ENCODE measurements at places on chromosomes 5 and 9. TPM values are rescaled to one million over a fixed set of nuclear protein-coding genes. Genes with fewer than 3 reads are reported as not detected.

The CNTFR gene
- not detected for total RNA-seq

The GMCL2 gene
- not detected for total RNA-seq

The GPR150 gene
- 0.83 TPM for total RNA-seq

The ZFP37 gene
- 0.81 TPM for total RNA-seq

The SPINK6 gene
- not detected for total RNA-seq

The RNF224 gene
- not detected for total RNA-seq

The PKD2L2 gene
- not detected for total RNA-seq

The ZDHHC11 gene
- 17.0 TPM for total RNA-seq

The TICAM2 gene
- 0.47 TPM for total RNA-seq

The PDE8B gene
- not detected for total RNA-seq

The RHOBTB3 gene
- 0.21 TPM for total RNA-seq

The CAVIN4 gene
- 0.16 TPM for total RNA-seq

DNA sequence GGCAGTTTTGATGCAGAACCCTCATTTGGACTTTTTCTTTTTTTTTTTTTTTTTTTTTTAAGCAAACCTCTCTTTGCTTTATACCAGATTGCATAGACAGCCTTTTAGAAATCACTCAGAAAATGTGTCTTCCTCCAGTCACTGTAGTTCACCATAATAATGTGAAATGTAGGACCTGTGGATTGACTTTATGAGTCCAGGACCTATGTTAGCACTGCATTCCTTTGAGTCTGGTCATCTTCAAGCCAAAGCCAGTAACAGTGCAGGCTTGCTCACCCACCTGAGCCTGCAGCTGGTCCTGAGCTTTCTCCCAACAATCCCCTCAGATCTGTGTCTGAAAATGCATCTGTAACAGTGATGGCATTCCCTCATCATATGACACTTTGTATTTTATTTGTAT lies 110.7 kb upstream of the NFIL3 start:
- no peaks in the 10 kb centered on the region for H3K36me3 ChIP-seq
- no peaks in the 10 kb centered on the region for H3K4me1 ChIP-seq
- no peak for DNase-seq
- no peak overlapping the region for H3K27ac ChIP-seq
- H3K27me3 ChIP-seq, result peaks cover 35% of the 10 kb centered on the region

DNA sequence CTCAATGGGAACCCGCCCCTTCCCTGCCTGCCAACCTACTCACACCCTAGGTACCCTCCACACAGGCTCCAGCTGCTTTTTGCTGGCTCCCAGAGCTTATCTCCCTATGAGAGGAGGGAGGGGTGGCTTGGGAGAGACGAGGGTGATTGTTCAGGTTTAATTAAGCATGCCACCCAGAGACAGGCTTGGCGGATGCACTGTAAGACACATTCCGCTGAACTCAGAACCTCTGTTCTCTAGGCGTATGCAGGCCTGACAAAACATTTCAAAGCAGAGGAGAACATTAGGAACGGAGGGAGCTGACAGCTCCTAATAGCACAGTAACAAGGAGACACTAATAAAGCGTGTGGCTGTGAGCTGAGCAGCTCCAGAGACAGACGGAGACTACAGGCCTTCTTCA lies 80.1 kb downstream of the TRIM32 start:
- no peaks in the 10 kb centered on the region for H3K27me3 ChIP-seq
- no peaks in the 10 kb centered on the region for H3K36me3 ChIP-seq
- H3K4me1 ChIP-seq, result no peaks in the 10 kb centered on the region
- H3K27ac ChIP-seq, result no peak overlapping the region
- no peak overlapping the region for H3K4me3 ChIP-seq

DNA sequence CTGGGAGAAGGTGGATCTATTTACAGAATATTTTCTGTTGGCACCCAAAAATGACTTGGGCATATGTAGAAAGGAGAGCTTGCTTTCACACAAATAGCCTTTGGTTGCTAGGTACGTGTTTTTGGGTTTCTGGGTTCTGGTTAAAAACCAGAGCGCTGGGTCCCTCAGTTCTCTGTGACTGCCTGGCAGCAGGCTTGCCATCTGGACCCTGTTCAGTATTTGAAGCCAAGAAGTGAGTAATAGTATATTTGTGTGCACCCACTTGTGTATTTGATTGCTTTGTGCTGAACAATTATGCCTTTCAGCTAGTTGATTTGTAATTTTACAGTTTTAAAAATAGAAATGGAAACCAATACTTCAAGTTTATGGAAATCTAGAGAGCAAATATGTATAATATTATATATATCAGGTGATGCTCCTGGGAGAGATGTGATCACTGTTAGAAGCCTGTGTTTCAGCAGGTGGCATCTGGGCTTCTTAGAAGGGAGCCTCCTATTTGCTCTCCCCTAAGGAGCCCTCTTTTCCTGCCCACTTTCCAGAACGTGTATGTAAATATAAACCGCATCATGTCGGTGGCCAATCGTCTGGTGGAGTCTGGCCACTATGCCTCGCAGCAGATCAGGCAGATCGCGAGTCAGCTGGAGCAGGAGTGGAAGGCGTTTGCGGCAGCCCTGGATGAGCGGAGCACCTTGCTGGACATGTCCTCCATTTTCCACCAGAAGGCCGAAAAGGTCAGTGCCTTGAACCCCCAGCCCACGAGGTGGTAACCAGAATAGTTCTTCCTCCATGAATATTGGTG lies 153.6 kb downstream of the TRIO start:
- no peak for DNase-seq
- H3K36me3 ChIP-seq, result no peaks in the 10 kb centered on the region
- no peak overlapping the region for H3K27ac ChIP-seq
- H3K27me3 ChIP-seq, result peaks cover 4% of the 10 kb centered on the region

- H3K4me3 ChIP-seq, result no peak overlapping the region
- H3K36me3 ChIP-seq, result no peaks in the 10 kb centered on the region
- no peaks in the 10 kb centered on the region for H3K4me1 ChIP-seq
- no peak overlapping the region for H3K27ac ChIP-seq
- no peak for DNase-seq
- H3K27me3 ChIP-seq, result no peaks in the 10 kb centered on the region
Observed at GRCh38 chr9:30967476-30967875, 1417.0 kb upstream of the ACO1 start.

DNA sequence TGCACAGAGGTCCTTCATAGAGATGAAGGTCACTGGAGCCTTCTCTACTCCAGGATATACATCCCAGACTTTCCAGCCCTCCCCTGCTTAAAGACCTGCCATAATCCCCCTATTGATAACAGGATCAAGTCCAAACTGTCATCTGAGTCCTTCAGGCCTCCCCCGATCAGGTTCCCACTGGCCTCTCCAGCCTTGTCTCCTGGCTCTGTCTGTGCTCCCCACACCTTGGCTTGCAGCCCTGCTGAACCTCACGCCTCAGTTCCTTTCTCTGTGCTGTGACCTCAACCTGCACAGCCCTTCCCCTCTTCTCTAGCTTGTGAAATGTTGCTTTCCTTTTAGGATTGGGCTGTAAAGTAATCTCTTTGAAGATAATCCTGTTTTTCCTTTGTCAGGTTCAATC lies 2.5 kb upstream of the HRH2 start:
- DNase-seq, result peak; percentile 28
- peak overlapping the region; percentile 16 for H3K27ac ChIP-seq
- peaks cover 91% of the 10 kb centered on the region for H3K4me1 ChIP-seq
- no peaks in the 10 kb centered on the region for H3K27me3 ChIP-seq
- H3K4me3 ChIP-seq, result no peak overlapping the region

- peaks cover 78% of the 10 kb centered on the region for H3K4me1 ChIP-seq
- peak overlapping the region; percentile 42 for H3K4me3 ChIP-seq
- H3K27me3 ChIP-seq, result no peaks in the 10 kb centered on the region
- DNase-seq, result peak; percentile 59
- H3K27ac ChIP-seq, result peak overlapping the region; percentile 80
Observed at GRCh38 chr5:151097820-151098767, 17.3 kb upstream of the TNIP1 start.

DNA sequence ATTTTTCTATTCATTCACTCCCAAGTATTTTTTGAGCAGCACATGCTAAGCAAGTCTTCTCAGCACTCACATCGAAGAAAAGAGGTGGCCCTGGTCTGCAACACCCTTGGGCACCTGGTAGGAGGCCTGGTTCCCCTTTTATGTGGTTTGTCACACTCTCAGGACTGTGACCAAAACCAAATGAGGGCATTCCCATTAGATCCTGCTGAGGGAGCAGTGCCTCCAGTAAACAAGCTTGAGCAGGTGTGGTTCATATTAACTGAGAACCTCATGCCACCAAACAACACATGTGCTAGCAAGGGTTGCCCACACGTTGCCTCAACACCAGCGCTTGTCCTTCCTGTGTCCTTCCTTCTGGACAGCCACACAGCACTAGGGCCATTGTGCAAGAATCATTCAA lies 26.9 kb upstream of the SYK start:
- H3K36me3 ChIP-seq, result no peaks in the 10 kb centered on the region
- H3K4me1 ChIP-seq, result no peaks in the 10 kb centered on the region
- no peak overlapping the region for H3K27ac ChIP-seq
- no peak for DNase-seq
- no peak overlapping the region for H3K4me3 ChIP-seq

- H3K27me3 ChIP-seq, result peaks cover 54% of the 10 kb centered on the region
- H3K4me3 ChIP-seq, result peak overlapping the region; percentile 66
- no peak for DNase-seq
- no peak overlapping the region for H3K27ac ChIP-seq
Observed at GRCh38 chr5:132010645-132010988, 841 bp downstream of the ACSL6 start.

DNA sequence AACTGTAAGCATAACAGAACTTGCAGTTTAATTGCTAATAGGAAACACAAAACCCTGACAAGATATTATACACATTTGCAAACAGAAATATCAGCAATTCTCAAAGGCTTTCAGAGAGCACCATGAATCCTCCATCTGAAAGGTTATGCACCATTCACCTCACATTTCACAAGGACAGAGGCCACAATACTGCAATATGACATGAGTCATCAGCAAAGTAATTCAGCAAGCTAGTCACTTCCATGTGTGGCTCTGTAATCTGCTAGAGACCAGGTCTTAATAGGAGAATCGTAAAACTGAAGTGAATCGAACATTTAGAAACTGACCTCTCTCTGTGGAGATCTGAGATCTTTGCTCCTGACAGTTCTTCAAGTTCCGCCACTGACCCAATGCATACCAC lies 28.3 kb downstream of the IARS1 start:
- no peak for DNase-seq
- no peak overlapping the region for H3K27ac ChIP-seq
- H3K36me3 ChIP-seq, result peaks cover 72% of the 10 kb centered on the region

DNA sequence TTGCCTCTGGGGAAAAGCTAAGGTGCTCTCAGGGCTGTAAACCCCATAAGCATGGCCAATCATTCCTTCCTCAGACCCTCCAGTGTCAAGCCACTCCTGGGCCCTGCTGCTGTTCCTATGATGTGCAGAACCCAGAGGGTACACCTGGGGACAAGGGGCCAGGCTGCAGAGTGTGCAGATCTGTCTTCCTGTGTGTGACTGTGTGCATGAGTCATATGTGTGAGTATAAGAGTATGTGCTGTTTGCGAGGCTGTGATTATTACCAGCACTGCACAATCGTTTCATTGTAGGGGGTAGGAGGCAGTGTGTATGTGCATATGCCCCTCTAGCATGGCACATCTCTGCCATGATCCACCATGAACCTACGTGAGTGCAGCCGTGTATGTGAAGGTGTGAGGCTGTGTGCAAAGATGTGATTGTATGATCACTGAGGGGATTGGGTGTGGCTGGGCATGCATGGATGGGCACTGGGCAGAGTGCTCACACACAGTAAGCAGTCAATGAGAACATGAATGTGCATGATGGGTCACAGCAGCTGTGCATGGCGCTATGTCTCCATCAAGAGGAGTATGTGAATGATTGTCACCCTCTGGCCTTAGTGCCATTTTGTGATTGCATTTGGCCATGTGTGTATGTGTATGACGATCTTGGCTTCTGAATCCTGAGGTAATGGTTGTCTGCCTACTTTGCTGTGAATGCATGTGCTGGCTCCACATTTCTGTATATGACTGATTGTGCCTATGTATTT lies 2.4 kb upstream of the OR1K1 start:
- H3K4me1 ChIP-seq, result no peaks in the 10 kb centered on the region
- no peak overlapping the region for H3K27ac ChIP-seq
- no peak for DNase-seq
- H3K36me3 ChIP-seq, result no peaks in the 10 kb centered on the region
- H3K27me3 ChIP-seq, result no peaks in the 10 kb centered on the region

- no peak overlapping the region for H3K4me3 ChIP-seq
- no peaks in the 10 kb centered on the region for H3K27me3 ChIP-seq
- DNase-seq, result no peak
- H3K4me1 ChIP-seq, result peaks cover 11% of the 10 kb centered on the region
- no peak overlapping the region for H3K27ac ChIP-seq
- H3K36me3 ChIP-seq, result no peaks in the 10 kb centered on the region
Observed at GRCh38 chr5:119063579-119064379, 7.1 kb upstream of the DMXL1 start.

- no peak for DNase-seq
- no peak overlapping the region for H3K4me3 ChIP-seq
- no peaks in the 10 kb centered on the region for H3K36me3 ChIP-seq
- no peaks in the 10 kb centered on the region for H3K27me3 ChIP-seq
Observed at GRCh38 chr9:15401266-15401665, 21.4 kb upstream of the SNAPC3 start.

- H3K27me3 ChIP-seq, result peaks cover 3% of the 10 kb centered on the region
- no peaks in the 10 kb centered on the region for H3K36me3 ChIP-seq
- no peak overlapping the region for H3K4me3 ChIP-seq
- H3K4me1 ChIP-seq, result no peaks in the 10 kb centered on the region
Observed at GRCh38 chr5:175837171-175837699, 34.1 kb upstream of the CPLX2 start.

GRCh38 chr5:102866237-102866600 lies 111.1 kb downstream of the PAM start:
- no peak for DNase-seq
- peak overlapping the region; percentile 60 for H3K4me3 ChIP-seq
- H3K27ac ChIP-seq, result no peak overlapping the region

All from activated CD8-positive, alpha-beta T cell treated with anti-CD3 and anti-CD28 coated beads, Interleukin-2, amount 10 ng/mL, durations not matched to agents 7 days and 5 days (primary cell).